Stimulated activated CD8-positive, alpha-beta memory T cell treated with anti-CD3 and anti-CD28 coated beads, Interleukin-7, amount 100 ng/mL, for 4 hours (primary cell): ENCODE measurements at places on chromosomes 1 and 21.

GRCh38 chr1:31064718-31065309, 703 bp downstream of the PUM1 start:
- no peak for DNase-seq

DNA sequence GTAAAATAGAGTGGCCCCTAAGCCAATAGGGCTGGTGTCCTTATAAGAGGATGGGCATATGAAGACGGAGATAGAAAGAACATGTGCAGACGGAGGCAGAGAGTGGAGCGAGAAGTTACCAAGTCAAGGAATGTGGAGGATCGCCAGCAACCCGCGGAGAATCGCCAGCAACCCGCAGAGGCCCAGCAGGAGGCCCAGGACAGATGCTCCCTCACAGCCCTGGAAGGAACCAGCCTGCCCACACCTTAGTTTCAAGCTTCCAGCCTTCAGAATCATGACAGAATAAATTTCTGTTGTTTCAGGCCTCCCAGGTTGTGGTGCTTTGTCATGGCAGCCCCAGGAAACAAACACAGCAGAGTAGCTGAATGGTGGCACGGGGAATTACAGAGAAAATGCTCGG, 9.6 kb downstream of the CLDN14 start:
- DNase-seq, result no peak

- no peak for DNase-seq
These were observed 424.1 kb downstream of the TTLL7 start for GRCh38 chr1:83574791-83575190.

DNA sequence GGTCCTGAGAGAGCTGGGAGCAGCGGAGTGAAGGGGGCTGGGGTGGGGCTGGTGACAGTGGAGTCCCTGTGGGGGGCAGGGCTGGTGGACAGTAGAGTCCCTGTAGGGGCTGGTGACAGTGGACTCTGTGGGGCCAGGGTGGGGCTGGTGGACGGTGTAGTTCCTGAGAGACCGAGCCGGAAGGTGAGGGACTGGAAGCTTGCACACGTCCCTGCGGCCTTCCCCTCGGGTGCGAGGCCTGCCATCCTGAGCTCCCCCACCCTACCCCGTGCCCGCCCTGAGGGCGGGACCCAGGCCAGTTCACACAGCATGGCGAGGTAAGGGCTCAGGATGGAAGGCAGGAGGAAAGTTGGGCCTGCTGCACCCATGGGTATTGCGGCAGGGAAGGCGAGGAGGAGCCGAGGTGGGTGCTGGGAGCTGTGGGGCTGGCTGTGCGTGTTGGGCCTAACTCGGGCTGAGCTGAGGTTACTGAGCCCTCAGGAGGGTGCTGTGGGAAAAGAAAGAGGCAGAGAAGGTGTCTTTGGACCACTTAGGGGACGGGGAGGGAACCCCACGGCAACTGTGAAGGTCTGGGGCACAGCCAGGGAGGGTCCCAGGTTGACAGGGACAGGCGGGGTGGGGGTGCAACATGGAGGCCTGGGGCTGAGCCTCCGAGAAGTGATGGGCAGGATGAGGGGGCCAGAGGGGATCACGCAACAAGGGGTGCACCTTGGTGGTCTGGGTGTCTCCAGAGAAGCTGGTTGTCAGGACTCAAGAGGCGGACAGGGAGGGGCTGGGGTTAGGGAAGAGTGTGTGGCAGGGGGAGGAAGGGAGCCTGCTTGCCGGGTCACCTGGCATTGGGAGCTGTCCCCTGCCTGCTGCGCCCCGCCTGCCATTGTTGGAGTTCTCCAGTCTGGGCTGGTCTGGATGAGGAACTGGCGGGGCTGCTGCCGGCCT, 60.8 kb downstream of the PRKCZ start:
- DNase-seq, result no peak
